NCI-H1436 (cell line): ENCODE measurements at places on chromosomes 6 and 20.
A peak's percentile ranks its signal among the peaks of the same experiment; 100 is the strongest.

DNA sequence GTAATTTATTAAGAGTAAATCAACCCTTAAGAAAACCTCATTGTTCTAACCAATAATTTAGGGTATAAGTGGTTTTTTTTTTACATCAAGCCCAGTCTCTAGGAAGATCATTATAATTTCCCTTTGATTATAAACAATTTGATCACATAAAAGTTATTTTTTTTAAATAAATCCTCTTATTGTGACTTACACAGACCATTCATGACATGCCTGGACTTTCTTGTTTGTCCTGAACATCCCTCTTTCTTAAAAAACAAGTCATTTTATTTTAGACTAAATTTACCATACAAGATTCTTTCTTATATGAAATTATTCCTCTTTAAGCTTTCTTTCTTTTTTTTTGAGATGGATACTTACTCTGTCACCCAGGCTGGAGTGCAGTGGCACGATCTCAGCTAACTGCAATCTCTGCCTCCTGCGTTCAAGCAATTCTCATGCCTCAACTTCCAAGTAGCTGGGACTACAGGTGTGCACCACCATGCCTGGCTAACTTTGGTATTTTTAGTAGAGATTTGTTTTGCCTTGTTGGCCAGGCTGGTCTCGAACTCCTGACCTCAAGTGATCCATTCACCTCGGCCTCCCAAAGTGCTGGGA lies 53.6 kb upstream of the AGPAT4 start:
- DNase-seq: no peak

GRCh38 chr6:110980648-110981047 lies 1.2 kb upstream of the RPF2 start:
- no peak for DNase-seq

DNA sequence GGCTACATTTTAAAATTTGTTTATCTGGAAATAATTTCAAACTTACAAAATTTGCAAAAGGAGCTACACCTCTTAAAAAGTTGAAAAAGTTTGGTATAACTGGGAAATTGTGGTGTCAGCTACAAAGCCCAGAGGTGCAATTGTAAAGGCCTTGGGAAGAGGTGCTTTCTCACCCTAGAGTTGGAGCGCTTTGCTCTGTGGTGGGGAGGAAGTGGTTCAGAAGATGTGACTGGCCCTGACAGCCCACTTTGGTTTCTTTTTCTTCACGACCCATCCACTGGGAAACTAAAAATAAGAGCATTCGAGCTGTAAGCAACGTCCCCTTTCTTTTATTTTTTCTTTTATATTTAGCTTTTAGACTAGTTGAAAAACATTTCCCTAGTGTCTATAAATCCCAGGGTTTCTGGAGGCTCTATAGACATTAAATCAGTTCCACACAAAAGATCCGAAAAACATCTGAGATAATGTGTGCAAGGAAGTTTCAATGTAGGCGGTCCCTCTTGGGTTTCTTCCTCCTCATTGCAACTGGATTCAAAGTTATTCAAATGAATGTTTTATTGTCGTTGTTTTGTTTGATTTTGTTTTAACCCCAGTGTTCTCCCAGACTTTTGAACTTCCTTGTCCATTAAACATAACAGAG lies 397.8 kb downstream of the KIF16B start:
- DNase-seq: no peak

GRCh38 chr6:146594495-146594894 lies 4.3 kb upstream of the ADGB start:
- no peak for DNase-seq

DNA sequence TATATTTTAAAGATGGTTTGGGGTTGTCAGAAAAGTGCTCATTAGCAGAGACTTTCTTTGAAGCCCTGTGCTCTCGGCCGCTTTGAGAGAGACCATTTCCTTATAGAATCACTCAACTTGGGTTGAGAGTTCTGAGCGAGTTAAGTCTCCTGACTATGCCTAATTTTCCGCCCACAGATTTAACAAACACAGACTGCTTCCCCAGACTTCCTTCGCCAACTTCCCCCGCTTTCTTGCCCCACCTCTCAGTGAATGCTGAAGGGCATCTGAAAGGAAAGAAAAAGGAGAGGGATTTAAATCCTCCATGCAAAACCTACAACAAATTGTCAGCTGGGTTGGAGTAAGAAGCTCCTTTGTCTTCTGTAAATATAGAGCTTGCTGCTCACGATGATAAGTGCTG lies 224.0 kb downstream of the EYA2 start:
- DNase-seq: no peak

DNA sequence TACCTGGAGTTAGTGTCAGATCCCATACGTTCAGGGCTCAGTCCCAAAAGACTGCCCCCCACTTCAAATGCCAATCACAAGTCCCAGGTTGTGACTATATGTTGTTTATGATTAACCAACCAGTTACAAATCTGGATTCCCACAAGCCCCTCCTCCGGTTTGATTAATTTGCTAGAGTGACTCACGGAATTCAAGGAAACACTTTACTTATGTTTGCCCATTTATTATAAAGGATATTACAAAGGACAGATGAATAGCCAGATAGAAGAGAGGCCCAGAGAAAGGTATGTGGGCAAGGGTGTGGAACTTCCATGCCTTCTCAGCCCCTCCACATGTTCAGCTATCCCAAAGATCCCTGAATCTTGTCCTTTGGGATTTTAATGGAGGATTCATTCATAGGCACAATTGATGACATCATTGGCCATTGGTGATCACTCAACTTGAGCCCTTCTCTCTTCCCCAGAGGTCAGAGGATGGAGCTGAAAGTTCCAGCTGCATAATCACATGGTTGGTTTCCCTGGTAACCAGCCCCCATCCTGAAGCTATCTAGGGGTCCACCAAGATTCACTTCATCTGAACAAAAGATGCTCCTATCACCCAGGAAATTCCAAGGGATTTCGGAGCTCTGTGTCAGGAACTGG lies 2.0 kb downstream of the ECT2L start:
- no peak for DNase-seq

GRCh38 chr20:35120012-35120701 lies 27.0 kb downstream of the EDEM2 start:
- DNase-seq: no peak

- DNase-seq: no peak
Measured at GRCh38 chr6:155882527-155883333, 427.1 kb upstream of the NOX3 start.

DNA sequence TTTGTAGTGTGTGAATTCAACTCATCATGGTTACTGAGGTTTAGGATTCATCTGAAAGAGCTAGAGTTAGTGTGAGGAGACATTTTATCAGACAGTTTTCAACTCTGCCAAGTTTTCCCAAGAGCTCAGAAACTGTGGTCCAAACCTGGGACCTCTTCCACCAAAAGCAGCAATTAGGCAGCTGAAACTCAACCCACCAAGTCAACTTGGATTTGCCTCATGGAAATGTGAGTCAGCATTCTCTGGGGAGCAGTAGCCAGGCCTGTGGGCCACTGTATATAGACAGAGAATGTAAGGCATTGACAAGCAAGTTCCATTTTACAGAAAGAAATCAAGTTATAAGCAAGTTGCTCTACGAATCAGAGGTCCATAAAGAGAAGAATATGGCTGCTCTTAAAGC lies 178.8 kb upstream of the HDDC2 start:
- DNase-seq: no peak

DNA sequence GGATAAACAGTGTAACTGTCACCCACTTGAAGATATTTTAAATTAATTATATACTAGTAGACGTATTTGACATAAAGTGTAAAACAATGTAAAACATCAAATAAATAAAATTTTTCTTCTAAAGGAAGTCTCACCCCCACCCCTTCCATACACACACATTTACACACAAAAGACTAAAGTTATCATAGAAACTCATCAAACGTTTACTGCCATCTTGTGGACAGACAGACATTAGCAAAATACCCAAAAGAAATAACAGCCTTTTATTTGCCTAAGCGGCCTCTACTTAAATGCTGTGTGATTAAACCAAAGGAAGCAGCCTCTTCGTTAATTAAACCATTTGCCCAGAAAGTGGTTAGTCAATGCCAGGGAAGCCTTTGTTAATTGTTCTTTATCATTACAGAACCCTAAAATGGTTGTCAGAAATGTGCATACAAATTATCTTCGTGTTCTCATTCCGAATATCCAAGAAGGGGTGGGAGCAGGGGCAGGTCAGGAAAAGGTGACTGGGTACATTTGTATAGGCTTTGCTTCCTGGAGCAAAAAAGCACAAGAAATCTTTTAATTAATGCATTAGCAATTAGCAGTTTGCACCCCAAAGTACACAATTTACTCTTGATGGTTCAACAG lies 176.2 kb upstream of the SASH1 start:
- DNase-seq: peak; percentile 4

DNA sequence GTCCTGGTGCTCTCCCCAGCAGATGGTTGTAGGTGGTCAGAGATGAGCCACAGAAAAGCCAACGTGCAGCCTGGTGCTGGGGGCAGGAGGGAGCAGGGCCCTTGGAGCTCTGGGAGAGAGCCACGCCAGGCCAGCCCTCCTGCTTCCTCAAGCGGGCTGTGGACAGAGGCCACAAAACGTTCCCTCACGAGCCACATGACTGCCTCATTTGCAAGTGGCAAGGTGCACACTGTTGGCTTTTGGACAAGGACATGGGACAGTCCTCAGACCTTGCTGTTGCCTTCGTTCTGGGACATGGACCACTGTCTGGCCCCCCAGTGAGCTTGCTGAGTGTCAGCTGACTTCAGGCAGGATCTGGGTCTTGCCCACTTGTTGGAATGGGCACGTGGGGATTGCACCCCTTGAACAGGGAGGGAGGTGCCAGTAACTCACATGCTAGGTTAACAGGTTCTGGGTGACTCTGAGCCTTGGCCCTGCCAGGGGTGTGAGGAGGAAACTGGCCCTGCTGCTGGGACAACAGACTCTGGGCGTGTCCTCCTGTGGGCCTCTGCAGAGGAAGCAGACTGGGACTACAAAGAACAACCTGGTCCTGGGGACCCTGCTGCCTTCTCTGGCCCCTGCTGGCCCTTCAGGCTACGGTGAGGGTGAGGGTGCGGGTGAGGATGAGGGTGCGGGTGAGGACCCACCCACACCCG lies 2.6 kb downstream of the SLCO4A1 start:
- DNase-seq: no peak

DNA sequence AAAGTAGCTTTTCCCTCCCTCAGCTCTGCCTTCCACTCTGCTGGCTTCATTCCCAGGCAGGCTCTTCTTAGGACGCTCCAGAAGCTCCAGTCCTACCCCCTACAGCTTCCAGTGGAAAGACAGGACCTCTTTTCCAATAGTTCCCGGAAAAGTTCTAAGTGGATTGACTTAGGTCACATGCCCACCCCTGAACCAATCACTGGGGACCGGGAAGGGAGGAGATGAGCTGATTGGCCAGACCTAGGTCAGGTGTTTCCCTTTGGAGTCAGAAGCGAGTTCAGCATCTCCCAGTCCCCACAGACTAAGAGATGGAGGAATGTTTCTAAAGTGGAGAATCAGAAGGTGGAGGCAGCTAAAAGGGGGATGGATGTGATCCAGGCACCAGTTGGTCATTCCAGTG lies 62.9 kb upstream of the KCNG1 start:
- no peak for DNase-seq

DNA sequence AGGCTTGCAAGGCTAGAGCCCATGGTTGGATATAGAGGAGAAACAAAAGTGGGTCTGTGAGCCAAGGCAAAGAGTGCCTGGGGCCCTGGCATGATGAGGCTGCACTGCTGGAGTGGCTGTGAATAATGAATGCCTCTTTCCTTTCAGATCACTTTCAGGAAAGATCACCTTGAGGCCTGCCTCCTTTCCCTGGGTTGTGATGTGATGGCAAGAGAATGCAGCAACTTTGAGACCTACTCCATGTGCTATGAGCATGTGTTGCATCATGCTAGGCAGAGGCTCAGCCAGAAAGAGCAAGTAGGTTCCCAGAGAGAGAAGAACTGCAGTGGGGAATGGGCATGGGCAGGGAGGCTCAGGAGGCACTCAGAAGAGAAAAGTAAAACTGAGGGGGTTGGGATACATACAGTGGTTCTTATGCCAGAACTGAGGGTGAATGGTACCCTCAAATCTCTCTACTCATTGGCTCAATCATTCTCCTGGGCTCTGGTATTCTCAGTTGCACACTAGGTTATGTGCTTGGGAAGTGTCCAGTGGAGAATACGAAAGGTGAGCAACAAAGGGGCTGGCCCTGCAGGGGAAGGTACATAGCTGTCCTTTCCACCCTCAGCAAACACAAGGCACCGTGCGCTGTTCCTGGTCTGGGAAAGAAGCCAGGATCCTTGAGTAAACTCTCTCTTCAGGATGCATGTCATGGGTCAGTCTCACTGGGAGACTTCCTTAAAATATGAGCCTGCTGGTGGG lies 45.9 kb downstream of the CD164 start:
- no peak for DNase-seq

DNA sequence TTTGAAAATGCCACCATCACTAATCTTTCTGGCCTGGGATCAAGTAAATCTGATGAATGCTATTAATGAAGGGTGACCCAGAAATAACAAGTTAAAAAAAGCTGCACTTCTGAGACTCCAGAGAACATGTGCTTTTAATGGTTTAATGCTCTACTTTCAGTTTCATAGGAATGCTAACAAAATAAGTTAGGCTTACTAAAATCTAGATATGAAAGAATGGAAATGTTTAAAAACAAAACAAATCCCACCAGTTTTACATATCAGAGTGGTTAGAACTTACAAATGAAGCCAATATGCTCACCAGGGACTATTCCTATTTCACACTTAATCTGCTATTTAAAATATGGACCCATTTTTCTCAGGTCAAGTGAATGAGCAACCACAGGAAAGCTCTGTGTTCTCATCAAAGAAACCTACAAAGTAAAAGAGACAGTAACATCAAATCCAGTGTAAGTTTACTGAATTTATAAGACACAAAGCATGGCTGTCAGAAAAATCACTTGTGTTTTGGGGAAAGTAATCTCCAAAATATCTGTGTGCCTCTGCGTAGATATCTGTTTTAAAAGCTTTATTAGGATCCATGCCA lies 40.3 kb downstream of the FYN start:
- DNase-seq: no peak

- DNase-seq: no peak
Measured at GRCh38 chr6:138593124-138593877, 94.0 kb upstream of the NHSL1 start.

DNA sequence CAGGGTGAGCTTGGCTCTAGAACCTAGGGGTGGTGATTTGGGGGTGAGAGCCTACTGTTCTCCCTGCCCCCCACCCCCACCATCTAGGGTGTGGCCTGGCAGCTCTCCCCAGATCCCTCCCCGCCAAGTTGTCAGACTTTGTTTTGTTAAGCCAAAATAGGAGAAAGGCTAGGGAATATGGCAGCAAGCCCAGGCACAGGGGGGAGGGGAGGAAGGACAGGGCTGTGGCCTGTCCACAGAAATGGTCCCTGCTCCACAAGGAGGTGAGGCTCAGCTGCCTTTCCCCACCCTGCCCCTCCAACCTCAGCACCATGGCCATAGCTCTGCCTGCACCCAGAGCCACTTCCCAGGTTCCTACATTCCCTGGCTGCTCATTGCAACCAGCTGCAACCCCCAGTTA lies 17.2 kb downstream of the SCUBE3 start:
- no peak for DNase-seq

- DNase-seq: no peak
Measured at GRCh38 chr6:140854318-140854717, 1278.4 kb upstream of the GJE1 start.

GRCh38 chr6:107156617-107157016 lies 41.3 kb upstream of the BEND3 start:
- DNase-seq: no peak
